Stimulated activated CD4-positive, alpha-beta T cell treated with anti-CD3 and anti-CD28 coated beads, TNF-alpha, amount 100 ng/mL, for 1 hour (primary cell): ENCODE measurements at places on chromosomes 12 and 14.

DNA sequence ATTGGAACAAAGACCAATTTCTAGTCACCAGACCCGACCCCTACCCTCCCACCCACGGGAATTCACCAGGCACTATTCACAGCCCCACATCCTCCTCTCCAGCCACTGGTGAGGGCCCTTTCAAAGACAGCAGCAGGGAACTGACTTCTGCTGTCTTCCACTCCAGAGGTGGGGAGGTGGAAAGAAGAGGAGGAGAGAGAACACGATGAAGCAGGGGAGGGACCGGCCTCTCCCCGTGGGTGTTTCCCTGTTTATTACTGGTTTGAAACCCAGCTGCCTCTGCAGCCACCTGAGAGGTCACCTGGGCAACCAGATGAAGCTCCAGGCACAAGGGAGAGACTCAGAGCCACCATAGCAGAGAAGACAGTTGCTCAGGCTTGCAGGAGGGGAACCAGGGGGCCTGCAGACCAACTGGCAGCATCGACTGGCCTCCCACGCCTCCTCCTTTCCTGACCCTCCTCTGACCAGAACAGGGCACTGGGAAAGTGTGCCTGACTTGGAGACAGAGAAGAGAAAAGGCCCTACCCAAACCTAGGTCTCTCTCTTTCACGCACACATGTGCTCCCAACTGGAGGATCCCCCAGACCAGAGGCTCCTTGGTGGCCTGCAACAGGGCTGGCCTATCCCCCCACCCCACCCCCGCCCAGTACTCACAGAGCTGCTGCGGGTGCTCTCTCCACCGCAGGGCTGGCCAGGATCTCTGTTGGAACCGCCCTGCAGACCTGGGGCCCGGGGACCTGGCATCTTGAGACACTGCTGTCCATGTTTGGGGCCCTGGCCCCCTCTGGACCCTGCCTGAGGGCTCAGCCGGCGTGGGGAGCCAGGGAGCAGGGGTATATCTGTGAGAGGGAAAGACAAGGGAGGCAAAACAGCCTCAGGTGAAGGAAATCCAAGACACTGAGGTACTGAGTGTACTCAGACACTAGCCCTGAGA, 22.8 kb downstream of the ANO2 start:
- no peak for DNase-seq

DNA sequence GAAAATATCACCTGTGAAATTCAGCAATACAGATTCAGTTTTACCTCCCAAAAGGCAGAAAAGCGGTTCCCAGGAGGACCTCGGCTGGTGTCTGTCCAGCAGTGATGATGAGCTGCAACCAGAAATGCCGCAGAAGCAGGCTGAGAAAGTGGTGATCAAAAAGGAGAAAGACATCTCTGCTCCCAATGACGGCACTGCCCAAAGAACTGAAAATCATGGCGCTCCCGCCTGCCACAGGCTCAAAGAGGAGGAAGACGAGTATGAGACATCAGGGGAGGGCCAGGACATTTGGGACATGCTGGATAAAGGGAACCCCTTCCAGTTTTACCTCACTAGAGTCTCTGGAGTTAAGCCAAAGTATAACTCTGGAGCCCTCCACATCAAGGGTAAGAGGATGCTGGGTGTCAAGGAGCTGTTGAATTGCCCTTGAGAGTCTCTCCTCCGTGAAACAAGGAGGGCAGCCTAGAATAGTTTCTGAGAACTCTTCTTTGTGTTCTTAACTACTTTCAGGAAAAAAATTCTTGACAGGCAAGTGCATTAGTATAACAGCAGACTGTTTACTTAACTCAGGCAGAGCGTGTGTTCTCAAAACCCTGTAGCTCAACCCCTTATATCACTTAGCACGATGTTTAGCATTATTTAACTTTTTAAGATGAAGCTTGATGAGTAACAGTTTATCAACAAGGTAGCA, 7.7 kb downstream of the TDP1 start:
- DNase-seq = no peak

DNA sequence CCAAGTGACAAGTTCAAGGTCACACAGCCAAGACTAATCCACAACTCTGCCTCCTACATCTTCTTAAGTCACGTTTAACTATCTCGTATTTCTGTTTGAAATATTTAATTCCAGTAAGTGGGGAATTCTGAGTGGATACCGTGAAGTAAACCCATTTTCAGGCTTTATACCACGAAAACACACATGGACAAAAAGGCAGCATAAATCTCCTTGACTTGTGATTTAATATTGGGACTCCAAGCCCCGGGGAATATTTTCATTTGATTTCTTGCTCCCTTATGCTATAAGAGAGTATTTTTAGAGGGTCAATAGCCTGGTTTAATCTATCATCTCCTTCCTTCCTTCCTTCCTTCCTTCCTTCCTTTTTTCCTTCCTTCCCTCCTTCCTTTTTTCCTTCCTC, 716.7 kb downstream of the VRK1 start:
- no peak for DNase-seq

GRCh38 chr12:94658931-94659330, 8.6 kb upstream of the TMCC3 start:
- DNase-seq = no peak

DNA sequence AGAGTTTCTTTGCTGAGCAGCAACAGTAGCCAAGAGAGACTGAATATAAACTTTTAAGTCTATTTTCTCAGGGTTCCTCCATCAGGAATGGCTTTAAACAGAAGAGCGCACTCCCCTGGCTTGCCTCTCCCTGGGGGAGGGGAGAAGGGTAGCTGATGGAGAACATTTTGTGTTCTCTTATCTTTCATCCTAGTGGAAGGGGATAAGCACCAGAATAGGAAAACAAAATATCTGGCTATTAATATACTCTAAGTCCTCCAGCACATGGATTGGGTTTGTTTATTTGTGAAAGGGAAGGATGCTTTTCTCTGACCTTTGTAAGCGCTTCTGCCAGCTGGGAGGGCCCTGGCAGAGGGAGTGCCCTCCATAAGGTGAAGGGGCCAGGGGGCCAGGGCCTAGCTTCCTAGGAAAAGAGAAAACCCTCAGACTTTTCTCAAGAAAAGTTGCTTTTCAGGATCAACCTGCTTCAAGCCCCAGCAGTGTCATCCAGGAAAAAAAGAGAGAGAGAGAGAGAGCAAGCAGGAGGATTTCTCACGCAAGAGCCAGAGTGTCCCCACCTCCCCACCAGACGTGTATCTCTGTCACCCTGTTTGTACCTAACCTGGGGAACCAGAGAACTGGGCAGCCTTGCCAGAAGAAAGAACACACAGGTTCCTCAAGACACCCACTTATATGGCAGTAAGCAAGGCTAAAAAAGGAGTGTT, 34.3 kb upstream of the ATP2A2 start:
- no peak for DNase-seq

DNA sequence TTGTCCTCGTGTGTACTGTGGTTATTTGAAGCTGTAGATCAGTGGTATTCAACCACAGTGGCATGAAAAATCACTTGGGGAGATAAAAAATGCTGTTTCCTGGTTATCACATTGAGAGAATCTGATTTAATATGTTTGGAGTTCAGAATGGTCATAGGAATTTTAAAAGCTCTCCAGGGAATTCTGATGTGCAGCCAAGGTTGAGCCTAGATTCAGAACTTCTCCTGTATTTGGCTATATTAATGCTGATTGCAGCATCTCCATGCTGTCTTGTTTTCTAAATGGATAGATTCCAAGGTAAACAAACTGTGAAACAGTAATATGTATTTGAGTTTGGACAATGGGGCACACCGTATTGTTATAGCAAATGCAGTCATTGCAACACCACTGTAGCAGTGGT, 982.2 kb upstream of the FBXO33 start:
- DNase-seq = no peak

DNA sequence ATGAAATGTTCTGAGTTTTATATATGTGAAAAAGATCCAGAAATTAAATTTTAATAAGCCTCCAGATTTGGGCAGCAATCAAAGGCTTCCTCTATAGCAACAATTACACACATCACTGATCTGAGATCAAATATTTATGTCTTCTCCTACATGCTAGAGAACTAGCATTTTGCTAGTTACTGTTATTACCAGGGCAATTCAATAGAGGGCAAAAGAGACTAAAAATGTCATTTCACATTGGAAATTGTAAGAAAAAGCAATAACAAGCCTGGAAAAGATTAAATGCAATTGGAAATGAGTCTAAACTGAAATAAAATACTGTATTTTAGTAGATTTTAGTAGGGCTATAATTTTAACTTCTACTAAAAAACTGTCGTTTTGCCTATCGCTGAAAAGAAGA, 32.6 kb upstream of the ANO6 start:
- DNase-seq = no peak

DNA sequence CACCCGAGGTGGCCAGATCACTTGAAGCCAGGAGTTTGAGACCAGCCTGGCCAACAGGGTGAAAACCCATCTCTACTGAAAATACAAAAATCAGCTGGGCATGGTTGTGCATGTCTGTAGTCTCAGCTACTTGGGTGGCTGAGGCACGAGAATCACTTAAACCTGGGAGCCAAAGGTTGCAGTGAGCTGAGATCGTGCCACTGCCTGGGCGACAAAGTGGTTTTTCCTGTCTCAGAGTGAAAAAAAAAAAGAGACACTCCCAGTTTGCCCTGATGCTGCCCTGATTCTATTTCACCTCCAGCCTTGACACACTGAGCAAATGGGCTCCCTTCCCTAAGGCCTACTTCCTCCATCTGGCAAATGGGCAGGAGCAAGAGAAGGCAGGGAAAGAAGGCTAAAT, 28.5 kb upstream of the PLEK2 start:
- DNase-seq = no peak

GRCh38 chr12:14244876-14245669, 120.4 kb upstream of the ATF7IP start:
- no peak for DNase-seq

- no peak for DNase-seq
Measured at GRCh38 chr12:52542157-52542556, 10.8 kb downstream of the KRT71 start.

DNA sequence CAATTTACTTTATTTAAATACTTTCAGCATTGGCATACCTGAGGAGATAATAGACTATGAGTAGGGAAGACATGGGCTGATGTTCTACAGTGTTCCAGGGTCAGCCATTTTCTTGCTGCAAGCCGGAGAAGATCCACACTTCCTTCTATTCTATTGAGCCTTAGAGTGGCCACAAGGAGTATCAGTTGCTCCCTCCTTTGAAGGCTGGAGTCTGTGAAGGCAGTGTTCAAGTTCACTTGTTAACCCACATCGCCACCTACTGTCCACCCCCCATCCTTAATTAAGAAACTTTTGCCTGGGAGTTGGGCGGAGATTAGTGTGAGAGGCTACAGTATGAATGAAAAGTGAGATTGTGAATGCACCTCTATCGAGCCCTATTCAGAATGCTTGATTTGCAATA, 666.6 kb downstream of the NRXN3 start:
- no peak for DNase-seq

GRCh38 chr12:3571323-3571722, 80.3 kb downstream of the PRMT8 start:
- DNase-seq = no peak

DNA sequence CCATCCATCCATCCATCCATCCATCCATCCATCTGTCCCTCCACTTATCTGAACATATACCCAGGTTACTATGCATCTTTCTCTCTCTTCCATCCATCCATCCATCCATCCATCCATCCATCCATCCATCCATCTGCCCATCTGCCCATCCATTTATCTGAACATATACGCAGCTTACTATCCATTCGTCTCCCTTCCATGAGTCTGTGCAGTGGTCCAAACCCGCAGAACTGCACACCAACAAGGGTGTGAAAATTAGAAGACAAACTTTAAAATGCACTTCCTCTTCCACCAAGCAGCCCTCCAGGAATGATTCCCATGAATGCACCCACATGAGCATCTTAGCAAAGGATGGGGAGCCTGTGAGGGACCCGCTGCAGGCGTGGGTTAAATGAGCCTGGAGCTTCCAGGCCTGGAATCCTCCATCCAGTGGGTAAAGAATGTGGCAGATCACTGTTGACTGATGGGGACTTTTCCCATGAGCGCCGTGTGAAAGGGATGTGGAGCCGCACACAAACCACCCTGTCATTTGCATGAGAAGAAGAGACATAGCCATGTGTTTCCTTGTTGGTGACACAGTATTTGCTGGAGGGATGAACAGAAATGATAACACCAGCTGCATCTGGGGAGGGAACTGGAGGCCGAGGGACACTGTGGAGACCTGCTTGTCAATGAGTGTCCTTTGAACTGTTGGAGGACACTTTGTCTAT, 376.6 kb downstream of the ADGRD1 start:
- no peak for DNase-seq

- DNase-seq = no peak
Measured at GRCh38 chr14:41295734-41296133, 310.9 kb upstream of the LRFN5 start.

DNA sequence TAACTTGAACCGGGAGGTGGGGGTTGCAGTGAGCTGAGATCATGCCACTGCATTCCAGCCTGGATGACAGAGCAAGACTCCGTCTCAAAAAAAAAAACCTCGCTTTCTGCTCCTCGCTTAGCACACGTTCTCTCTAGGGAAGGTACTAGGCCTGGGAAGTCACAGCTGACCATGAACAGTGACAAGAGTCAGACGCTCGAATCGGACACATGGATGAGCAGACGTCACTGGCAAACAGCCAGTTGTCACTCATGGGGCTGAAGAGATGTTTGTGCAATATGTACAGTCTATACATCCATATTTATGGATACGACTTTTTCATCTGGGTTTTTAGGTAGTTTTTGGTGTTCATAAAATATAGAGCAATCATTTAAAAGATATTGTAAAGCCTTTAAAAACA, 19.4 kb downstream of the TCHP start:
- DNase-seq = no peak

DNA sequence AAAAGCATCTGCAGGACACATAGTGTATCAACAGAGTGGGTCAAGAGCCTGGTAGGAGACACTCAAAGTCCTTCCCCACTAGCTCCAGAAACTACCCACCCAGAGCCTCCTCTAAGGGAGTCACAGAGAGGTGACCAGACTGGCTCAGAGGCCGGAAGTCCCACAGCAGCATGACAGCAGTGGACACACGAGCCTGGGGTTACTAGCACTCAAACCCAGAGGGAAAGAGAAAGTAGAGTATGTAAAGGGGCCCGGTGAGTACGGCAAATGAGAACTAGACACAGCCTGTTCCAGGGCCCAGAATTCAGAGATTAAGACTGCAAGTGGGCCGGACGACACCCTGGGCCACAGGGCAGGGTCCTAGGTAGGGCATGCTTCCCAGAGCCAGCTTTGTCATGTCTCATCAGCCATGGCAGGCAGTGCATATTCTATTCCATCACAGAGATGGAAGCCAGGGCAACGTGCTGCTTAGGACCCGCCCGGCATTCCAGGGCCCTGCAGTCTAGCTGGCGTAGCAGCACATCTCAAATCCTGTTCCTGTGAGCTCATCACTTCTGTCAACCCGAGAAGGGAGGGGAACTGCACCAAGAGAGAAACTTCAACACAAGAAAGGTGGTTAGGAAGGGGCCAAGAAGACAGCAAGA, 4.2 kb downstream of the IFFO1 start:
- DNase-seq = no peak
